ENCODE measurements at places on chromosomes 4 and X.
A peak's percentile ranks its signal among the peaks of the same experiment; 100 is the strongest.

DNA sequence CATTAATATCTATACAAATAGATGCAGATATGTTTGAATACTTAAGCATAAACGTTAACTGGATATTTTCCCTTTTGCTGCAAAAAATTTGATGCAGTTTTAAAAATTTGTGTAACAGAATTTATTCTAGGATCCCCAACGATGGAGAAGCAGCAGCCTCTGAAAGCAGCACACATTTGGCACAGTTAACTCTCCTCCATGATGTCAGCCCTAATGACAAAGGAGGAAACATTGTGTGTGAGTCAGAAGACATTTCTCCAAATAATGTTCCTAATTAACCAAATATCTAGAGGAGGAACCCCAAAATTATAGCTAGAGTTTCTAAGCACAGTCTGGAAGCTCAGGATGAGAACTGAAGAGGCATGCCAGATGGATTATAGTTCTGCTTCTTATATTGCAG lies 281.9 kb upstream of the MAD2L1 start:
- DNase-seq, result no peak

- peak; percentile 6 for DNase-seq
Measured at GRCh38 chrX:84046403-84046984, 141.5 kb downstream of the RPS6KA6 start.

- peak; percentile 1 for DNase-seq
Measured at GRCh38 chrX:133171962-133172708, 46.0 kb downstream of the TFDP3 start.

DNA sequence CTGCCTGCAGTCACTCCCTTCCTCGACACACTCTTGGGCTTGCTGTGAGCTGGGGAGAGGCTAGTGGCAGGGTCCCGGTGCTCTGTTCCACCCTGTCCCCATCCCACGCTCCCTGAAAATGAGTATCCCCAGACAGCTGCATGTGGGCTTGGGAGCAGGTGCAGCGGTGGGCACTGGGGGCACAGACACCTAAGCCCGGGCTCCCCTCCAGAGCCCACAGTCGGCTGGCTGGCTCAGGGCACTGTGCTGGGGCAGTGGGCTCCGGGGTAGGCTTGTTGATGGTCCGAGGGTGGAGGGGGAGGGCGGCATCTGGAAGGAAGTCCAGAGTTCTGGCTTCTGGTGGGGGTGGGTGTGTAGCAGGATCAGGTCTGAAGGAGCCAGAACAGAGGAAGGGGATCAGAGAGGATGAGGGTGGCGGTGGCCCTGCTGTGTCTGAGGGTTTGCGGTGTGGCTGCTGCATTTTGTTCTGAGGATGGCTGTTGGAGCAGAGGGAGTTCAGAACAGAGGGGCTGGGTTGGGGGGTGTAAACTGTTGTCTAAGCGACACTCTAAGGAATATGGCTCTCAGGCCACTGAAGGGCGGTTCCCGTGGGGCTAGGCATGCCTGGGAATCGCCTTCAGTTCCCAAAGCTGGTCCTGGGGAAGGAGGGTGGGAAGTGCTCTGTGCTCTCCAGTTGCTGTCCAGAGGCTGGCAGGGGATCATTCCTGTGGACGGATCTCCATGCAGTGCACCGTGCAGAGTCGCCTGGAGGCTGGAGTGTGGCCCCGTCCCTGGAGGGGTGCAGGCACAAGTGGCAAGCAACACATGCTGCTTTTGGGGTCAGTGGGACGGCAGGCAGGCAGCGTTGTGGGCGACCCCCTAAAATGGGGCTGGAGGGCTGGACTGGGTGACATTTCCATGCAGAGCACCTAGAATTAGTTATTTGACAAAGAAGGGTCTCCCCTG lies 114.0 kb downstream of the SORCS2 start:
- no peak for DNase-seq

DNA sequence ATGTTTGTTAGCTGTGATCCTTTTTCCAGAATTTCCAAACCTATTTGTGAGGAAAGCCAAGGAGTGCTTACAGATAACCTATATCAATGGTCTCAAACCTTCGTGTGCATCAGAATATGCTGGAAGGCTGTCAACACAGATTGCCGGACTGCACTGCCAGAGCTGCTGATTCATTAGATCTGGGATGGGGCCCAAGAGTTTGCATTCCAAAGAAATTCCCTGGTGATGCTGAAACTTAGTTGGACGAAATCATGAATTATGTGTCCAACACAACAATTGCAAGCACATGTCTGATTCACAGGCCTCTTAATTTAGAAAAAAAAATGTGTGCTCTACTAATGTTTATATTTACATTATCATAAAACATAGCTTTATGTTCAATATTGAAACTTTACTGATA lies 544.0 kb upstream of the AMOT start:
- DNase-seq, result no peak

- peak; percentile 72 for DNase-seq
Measured at GRCh38 chrX:10110984-10111363, 45.8 kb upstream of the CLCN4 start.

- peak; percentile 6 for DNase-seq
Measured at GRCh38 chr4:87188048-87188447, 32.4 kb downstream of the KLHL8 start.

GRCh38 chr4:77385124-77385969 lies 220.3 kb upstream of the CXCL13 start:
- peak; percentile 37 for DNase-seq

DNA sequence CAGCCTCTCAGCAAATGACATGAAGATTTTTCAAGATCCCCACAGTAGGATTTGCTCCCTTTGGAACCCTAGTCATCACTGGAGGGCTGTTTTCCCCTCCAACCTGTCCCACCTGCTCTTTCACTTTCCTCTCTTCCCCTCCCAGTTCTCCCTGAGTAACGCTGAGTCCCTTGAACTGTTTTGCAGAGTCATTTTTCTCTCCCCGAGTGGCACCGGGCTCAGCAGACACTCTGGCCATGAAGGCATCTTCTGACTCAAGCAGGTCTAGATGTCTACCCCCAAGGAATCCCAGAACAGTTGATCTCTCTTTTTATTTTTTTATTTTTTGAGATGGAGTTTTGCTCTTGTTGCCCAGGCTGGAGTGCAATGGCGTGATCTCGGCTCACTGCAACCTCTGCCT lies 52.2 kb downstream of the HTRA3 start:
- DNase-seq, result no peak

DNA sequence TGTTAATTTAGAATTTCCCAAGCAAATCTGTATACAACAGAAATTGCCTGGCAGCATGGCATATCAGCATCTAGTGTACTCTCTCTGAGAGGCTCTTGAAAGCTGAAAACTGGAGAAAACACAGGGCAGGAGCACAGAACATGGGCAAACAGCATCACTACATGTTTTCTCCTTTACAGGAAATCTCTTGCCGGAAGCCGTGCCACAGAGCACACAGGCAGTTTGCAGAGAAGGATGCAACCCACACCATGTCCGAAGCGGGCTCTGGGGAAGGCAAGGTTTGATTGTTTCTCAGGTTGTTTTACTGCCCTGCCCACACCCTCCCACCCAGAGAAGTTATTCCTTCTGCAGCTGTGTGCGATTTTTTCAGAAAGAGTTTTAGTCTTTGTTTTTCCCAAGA lies 41.1 kb upstream of the FAM9C start:
- no peak for DNase-seq

- DNase-seq, result peak; percentile 75
Measured at GRCh38 chrX:45806410-45807121, 605.9 kb upstream of the DIPK2B start.

GRCh38 chr4:3321295-3321889 lies 28.6 kb downstream of the RGS12 start:
- DNase-seq, result no peak

DNA sequence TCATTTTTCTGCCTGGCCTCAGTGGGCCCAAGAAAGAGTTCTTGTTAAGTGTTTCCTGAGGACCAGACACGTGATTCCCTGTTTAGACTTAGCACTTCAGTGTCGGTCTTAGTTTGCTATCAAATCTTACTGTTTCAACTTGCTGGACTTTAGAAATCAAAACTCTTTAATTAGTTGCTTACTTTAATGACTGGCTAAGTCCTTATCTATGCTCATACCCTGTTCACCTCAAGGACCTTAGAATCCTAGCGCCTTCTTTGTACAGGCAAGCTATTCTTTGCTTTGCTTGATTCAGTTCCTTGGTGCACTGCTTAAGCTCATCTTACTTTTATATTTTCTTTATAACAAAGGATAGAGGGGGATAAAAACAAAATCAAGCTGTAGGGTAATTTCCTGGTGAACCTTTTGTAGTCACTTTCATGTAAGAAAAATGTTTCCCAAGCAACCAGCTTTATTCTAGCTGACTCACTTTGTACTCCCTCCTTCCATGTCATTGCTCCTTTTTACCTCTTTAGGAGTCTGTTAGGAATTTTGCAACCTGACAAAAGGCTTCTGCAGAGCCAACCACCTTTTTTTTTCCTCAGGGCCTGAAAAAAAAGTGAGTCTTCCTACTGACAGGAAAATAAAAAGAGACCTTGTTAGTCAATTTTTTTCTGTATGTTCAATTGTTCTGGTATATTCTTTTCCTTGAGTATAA lies 14.7 kb downstream of the WDR44 start:
- DNase-seq, result no peak

DNA sequence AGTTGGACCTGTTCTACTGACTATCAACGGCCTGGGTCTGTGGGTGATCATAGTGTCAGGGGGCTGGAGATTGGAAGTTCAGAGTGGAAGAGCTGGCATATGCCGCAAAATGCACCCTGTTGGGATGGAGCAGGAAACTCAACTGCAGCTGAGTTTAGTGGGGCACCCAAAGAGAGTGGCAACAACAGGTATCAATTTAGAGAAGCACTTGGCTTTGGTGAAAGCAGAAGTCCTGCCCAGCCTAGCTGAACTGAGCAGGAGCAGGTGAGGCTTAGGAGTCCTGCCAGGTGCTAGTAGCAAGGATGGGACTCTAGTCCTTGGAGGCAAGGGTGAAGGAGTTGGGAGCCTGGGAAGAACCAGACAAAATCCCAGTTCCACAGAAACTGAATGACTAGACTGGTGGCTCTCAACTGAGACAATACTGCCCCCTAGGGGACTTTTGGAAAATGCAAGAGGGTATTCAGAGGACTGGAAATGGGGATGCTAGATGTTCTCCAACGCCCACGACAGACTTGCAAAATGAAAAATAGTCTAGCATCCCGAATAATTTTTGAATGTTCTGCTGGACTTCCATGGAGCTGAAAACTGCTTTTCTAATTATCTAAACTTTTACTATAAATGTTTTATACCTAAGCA lies 49.4 kb downstream of the RTL9 start:
- DNase-seq, result peak; percentile 62

DNA sequence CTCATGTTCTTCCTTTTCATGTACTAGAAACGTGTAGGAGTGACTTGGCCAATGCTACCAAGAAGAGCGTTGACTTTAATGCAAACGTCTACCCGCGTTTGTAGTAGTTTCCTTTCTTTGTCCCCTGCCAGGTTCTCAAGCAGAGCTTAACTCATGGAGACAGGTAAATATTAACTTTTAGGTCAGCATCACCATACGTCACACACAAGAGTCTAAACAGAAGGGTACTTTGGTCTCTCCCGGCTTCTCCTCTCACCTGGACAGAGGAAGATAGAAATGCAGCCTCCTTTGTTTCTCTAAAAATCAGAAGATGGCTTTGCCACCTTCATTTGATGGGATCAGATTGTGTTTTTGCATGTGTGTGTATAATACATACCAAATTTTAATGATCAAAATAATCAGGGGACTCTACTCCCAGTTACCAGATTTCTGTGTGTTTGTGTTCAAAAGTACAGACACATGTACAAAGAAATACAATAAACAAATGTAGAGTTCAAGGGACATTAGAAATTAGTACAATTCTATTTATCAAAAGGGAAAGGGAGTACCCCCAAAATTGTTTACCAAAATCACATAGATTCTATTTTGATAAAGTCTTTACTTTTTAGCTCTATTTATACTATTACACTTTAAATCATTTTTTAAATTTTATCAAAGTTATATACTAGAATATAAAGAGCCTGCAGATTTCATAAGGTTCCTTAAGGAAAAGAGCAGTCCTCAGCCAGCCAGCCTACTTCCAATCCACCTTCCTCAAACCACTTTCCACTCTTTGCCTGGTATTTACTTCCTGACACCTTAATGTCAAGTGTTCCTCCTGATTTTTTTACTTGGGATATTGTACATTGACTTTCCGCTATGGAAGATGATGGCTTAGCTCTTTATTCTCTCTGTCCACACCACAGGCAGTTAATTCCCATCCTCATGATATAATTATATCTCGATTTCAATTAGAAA lies 195.5 kb downstream of the RELL1 start:
- DNase-seq, result no peak

GRCh38 chrX:45322820-45323219 lies 122.1 kb upstream of the DIPK2B start:
- DNase-seq, result no peak

- no peak for DNase-seq
Measured at GRCh38 chrX:153624196-153625091, 22.6 kb upstream of the DUSP9 start.

DNA sequence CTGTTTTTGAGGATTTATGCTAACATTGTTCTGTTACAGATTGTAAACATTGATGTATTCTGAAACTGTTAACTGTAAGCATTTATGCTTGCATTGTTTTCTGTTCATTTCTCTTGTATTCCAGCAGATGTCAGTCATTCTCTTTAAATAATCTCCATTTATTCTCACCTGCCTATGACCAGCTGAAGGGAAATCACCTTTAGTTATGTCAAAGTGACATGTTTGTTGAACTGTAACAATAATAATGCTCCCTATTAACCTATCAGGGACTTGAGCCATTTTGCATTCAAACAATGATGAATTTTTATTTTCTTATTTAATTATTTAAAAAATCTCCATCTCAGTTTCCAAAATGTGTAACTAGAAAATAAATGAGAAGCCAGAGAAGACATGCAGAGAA lies 58.0 kb downstream of the SPCS3 start:
- no peak for DNase-seq

DNA sequence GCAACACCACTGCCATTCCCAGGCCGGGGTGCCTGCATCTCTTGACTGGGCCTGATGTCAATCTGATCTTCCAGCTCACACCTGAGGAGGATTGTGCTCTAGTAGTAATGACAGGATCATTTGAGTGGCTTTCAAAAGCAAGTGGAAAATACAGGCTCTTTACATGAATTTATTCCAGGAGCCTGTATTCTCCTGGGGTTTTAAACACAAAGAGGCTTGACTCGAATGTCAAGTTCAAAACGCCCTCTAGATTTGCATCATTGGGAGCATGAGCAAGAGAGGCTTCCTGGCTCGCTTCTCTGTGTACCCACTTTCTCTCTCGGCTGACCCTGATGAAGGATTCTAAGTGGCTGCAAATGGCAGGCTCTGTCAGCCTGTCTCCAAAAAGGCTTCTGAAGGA lies 199.5 kb upstream of the PUDP start:
- no peak for DNase-seq

- no peak for DNase-seq
Measured at GRCh38 chr4:156241896-156242295, 288.2 kb upstream of the CTSO start.

DNA sequence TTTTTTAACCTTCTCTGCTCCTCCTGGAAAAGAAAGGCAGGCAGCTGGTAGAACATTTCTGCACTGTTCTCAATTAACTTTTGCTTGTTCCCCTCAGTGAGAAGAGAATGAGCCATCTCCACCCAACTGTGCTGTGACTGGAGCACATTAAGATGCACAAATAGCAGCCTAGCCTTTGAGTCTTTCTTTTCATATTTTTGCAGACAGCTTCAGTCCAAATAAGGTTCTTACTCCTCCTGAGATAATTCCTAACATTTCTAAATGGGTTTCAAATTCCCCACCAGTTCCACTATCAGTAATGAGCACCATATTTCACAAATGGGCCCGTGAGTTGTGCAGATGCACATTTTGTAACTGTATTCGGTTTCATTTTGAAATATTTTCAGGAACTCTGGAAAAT lies 118.6 kb downstream of the SPCS3 start:
- DNase-seq, result no peak

All from inflammatory macrophage treated with lipopolysaccharide for 4 hours (primary cell).